ENCODE measurements at places on chromosomes 7 and 10.

DNA sequence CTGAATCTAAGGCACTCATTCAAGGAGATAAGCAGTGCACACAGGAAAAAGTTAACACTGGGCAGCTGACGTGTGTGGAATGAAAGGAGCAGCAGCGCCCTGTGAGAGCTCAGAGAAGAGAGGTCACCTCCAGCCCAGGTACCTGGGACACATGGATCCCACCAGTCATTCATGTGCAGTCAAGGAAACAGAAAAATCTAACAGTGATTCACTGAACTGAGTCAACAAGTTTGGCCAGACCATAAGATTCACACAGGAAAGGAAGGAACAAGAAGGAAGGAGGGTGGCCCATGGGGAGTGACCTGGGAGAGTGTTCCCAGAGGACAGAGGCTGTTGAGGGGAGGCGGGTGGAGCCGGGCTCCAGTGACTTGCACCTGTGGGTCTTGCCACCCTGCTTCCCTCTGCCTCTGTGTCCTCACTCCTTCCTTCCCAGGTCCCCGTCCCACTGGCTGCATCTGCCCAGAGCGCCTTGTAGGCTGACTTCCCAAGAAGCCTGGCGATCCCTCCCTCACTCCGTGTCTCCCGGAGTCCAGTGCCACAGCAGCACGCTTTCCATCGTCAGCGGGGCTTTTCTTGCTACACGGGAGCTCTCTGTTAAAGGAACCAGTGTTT, 27.7 kb downstream of the RNF32 start:
- no peak for DNase-seq

- DNase-seq = no peak
Measured at GRCh38 chr10:117663750-117664149, 121.2 kb downstream of the EMX2 start.

GRCh38 chr10:67401711-67402110, 294.3 kb downstream of the CTNNA3 start:
- no peak for DNase-seq

GRCh38 chr7:94632338-94633013, 23.5 kb downstream of the SGCE start:
- no peak for DNase-seq

GRCh38 chr10:117139581-117140524, 1.8 kb upstream of the VAX1 start:
- DNase-seq = no peak

DNA sequence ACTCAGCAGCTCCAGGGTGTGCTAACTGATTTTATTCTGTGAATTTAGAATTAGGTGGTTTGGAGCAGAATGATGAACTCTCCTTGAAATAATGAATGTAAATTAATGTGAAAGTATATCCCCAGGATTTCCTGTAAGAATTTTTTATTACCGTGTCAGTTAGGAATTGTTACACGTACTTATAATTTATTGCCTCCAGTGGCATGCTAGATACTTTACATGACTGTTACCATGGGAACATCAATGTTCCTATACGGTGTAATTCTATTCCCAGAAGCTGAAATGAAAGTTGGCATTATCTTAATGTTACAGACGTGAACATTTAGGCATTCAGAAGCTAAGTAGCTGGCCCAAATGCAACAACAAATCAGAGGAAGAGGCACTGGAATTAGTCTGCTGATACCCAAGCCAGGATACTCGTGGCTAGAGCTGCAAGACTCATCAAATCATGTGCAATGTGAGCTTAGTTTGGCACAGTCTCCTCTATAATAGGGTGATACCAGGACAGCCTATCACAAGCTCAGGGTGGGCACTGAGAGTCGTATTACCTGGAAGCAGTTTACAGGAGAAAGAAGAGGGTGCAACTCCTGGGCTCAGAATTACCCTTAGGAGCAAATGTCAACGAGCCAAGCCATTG, 30.0 kb upstream of the PRKAR2B start:
- no peak for DNase-seq

DNA sequence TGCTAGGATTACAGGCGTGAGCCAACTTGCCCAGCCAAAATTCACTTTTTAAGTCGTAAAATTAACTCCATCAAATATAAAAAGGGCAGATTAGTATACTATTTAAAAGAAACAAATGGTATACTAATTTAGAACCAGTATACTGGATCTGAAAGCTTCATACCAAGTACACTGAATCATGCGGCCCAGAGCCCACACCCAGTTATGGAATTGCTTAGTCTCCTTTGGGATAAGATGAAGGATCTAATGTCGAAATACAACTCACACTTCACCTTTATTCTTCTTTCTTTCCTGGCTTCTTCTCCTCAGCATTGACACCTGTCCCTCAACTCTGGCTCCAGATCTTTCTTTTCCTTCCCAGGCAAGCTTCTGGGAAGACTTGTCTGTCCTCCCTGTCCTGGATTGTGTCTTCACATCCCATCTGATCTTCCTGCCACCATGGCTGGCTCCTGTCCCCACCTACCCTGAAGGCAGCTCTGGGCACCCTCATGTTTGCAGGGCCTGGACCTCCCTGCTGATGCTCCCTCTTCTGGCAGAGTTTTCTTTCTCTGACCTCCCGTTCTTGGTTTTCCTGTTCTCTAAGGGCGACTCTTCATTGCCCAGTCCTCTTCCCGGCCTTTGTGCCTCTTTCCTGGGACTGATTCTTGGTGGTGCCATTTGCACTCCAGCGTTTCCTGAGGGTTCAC, 57.8 kb upstream of the CTBP2 start:
- no peak for DNase-seq

DNA sequence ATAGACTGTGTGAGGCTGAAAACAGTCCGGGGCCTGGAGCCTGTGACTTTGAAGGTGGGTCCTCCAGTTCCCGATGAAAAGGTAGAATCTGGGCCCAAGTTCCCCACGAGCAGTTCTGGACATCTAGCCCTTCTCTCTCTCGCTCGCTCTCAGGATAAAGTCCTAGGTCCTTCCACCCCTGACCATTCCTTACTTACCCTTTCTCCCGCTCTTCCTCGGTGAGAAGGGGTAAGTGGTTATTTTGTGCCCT, 713 bp downstream of the IMMP2L start:
- DNase-seq = no peak

GRCh38 chr10:60139798-60140566, 233.6 kb upstream of the CCDC6 start:
- no peak for DNase-seq

GRCh38 chr7:111027396-111027795, 63.5 kb upstream of the LRRN3 start:
- no peak for DNase-seq

DNA sequence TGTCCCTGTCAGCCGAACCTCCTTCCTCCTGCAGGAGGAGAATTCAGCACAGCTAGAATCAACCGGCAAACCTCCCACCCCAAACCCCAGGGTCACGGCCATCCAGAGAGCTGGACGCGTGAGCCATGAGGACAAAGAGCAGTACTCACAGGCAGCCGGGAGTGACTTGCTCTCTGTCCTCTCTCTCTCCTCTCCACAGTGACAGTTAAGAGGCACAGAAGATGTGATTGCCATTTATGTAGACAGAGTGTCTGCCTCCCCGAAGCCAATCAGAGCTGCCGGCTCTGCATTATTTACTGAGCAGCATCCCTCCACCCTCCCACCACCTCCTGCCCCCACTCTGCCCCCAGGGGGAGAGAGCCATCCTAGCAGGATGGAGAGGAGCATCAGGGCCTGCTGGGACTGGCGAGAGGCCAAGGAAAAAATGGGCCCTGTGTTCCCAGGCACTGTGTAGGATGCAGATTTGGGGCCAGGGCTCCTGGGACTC, 4.3 kb downstream of the DDC start:
- no peak for DNase-seq

GRCh38 chr7:135251496-135252391, 18.1 kb downstream of the STRA8 start:
- no peak for DNase-seq

GRCh38 chr10:110652475-110653118, 8.5 kb downstream of the RBM20 start:
- DNase-seq = no peak
